ENCODE measurements at places on chromosomes 1 and 21.
A peak's percentile ranks its signal among the peaks of the same experiment; 100 is the strongest.

- DNase-seq = peak; percentile 96
Observed at GRCh38 chr1:178412400-178412770, 84.4 kb downstream of the CLEC20A start.

DNA sequence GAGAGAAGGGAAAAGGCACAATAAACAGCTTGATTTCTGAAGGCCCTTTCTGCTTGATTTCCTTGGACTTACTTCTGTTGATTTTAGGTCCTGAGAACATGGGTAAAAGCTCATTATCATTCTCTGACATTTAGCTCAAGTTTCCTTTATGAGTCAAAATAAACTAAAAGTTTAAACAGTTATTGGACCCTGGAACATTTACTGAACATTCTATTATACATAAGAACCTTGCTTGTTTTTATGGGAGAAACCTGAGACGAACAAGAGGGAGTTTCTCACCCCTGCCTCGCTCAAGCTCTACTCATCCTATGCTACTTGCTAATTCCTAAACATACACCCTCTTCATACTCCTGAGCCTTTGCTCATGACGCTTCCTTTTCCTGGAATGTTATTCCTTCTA, 538.3 kb upstream of the PKN2 start:
- no peak for DNase-seq

DNA sequence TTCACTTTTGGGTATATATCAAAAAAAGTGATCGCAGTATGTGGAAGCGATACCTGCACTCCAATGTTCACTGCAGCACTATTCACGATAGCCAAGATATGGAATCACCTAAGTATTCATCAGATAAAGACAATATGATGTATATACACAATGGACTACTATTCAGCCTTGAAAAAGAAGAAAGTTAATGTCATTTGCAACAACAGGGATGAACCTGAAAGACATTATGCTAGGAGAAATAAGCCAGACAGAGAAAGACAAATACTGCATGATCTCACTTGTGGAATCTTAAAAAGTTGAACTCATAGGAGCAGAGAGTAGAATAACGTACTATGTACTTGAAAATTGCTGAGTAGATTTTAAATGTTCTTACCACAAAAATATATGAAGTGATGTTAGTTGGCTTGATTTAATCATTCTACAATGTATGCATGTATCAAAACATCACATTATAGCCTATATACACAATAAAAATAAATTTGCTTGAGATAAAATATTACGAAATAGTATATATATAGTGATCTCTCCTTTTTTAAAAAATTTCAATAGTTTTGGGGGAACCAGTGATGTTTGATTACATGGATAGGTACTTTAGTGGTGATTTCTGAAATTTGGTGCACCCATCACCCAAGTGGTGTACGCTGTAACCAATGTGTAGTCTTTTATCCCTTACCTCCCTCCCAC, 56.0 kb downstream of the DTL start:
- no peak for DNase-seq

DNA sequence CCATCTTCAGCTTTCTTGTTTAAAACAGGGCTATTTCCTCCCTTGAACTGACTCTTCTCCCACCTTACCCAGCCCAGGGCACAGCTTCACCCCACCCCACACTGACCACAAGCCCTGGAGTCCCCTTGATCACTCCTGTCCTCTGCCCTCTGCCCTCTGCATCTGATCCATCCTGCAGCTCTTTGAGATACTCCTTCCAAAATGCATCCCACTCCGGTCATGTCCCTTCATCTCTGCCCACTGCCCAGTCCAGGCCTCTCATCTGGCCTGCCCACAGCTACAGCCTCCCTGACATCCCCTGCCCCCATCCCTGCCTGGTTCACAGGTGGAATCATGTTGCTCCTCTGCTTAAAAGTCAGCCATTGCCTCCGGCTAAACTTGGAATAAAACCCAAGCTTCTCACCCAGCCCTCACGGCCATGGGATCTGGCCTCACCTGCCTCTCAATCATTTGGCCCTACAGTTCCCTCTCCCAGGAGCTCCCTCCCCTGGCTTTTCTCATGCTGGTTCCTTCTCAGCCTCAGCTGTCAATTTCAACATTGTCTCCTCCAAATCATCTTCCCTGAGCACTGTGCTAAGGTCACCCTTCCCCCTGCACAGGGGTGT, 202.0 kb downstream of the MATN1 start:
- no peak for DNase-seq

- no peak for DNase-seq
Observed at GRCh38 chr1:210328032-210328745, 513 bp upstream of the HHAT start.

DNA sequence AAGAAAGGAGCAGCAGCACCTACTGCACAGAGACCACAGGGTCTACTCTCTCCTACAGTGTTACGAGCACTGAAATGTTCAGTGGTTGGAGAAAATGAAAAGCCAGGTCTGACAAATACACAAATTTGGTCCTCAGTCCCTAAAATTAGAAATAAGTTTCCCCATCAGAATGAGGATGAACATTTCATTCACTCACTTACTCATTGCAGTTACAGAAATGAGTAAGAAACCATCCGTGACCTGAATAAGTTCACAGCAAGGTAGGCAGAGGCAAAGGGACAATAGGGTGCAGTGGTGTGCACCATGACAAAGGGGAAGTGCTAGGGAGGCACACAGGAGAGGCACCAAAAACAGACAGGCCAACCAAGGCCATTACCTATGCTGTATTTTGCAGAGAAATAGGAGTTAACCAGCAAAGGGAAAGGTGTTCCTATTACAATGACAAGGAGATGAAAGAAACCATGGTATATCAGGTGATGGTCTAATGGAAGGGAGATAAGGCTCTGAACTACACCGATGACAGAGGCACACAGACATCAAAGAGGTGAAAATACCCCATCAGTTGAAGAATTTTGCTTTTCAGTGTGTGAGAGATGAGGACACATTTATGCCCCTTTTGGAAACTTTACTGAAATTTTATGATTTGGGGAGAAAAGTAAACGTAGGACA, 29.4 kb downstream of the VAV3 start:
- no peak for DNase-seq

DNA sequence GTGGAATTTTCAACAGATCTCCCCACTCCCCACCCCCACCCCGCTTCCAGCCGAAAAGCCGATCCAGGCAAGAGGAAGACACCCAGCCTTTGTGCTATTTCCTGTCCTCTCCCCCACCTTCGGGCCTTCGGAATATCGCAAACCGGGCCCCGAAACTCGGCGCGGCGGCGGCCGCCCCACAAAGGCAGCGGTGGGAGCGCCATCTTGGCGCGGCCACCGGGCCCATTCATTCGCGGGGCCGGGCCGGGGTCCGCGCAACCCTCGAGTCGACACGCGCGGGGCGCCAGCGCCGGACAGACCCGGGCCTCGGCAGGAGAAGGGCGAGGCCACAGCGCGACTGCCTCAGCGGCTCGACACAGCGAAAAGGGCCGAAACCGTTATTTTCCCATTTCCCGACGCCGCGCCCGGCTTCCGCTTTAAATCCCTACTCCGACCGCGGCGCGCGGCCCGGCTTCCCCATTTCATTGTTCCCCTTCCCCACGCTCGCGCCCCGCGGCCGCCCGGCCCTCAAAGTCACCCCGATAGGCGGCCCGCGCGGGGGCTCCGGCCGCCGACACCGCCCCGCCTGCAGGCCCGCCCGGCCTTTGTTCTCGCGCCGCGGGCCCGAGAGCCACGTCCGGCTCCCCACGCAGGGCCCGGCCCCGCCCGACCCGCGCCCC, 911 bp downstream of the GNB1 start:
- DNase-seq = peak; percentile 50

DNA sequence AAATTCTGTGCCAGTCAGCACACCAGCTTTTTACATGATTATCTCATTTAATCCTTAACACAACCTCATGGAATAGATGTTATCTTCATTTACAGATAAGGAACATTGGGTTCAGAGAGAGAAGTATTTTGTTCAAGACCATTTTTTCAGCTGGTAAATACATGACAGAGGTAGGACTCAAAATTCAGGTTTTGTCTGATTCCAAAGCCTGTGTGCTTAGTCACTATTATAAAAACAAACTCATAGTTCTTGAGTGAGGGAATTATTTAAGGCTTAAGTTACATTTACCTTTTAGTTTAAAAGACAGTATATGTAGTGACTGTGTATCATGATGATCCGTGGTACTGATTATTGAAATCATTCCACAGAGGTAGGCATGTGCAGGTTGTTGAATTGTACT, 125.2 kb downstream of the MAGI3 start:
- DNase-seq = no peak

DNA sequence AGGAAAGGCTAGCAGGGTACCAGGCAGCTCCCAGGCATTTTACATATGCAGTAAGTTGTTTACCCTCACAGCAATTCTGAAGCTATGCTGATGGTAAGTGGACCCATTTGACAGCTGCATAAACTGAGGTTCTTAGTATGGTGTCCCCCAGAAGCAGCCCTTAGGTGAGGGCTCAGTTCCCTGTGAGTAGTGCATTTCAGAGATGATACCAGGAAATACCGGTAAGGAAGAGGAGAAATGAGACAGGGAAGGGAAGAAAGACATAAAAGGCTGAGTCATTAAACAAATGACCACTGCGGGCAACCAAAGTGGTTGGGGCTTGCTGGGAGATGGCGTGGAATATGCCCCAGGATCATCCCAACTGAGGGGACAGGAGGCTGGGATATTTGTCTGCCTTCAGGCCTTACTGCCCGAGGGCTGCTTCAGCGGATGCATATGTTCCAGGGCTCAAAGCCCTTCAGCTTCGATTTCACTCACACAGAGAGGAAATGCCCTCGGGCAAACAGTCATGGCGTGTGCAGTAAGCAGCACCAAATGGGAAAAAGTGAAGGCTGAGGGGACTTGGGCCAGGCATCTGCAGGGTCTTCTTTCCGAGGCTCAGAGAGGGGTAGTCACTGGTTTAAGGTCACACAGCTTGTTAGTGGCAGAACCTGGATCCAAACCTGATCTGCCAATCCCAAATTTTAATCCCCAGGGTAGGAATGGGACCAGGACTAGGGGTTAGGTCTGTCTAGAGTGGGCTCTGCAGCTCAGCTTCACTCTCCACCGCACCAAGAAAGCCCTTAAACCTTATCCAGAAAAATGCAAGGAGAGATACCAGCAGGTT, 133.7 kb upstream of the RUNX3 start:
- peak; percentile 7 for DNase-seq

DNA sequence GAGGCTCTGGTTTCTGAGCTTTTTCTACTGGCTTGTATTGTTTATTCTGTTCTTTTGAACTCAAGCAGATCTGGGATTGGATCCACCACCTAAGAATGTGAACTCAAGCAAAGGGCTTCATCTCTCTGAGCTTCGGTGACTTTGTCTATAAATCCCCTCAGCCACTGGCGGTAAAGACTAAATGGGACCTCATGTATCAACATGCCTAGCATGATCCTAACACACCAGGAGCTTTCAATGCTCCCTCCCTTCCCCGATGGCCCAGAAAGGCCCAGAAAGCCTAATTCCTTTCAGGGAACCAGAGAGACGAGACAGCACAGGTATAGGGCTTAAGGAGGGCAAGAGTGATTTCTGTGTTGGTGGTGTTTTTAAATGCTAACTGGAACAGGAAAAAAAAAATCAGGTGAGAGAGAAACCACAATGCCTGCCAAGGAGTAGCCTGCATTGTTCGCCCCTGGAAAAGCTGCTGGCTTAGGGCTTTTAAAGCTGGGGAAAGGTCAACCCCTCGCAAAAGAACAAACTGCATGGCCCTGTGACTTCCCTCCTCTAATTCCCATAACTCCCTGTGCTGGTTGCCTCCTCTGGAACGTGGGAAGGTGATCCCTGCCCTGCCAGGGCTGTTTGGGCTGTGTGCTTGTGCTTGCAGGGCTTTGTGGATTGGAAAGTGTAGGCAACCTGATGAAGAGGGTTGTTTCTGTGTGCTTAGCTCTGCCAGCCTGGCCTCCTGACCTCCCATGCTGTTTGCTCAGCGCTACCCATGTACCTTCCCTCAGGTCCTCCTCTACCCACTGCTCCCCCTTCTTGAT, 147.0 kb downstream of the PLPP3 start:
- DNase-seq = no peak

DNA sequence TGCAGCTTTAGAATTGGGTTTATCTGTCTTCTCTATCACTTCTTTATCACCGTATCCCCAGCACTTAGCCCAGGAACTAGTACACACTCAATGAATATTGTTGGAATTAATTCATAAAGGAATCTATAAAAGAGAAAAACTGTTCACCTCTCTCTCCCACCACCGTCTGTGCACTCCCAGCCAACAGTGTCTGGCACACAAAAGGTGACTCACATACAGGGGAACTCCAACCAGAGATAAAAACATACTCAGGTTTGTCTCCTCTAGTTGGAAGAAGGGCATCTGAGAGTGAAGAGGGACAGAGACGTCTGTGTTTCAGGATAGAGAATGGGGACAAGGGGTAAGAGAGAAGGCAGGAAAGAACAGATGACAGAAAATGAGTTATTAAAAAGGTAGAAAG, 10.0 kb downstream of the ITLN1 start:
- peak; percentile 68 for DNase-seq

- no peak for DNase-seq
Observed at GRCh38 chr1:70220015-70220414, 1.2 kb upstream of the SRSF11 start.

DNA sequence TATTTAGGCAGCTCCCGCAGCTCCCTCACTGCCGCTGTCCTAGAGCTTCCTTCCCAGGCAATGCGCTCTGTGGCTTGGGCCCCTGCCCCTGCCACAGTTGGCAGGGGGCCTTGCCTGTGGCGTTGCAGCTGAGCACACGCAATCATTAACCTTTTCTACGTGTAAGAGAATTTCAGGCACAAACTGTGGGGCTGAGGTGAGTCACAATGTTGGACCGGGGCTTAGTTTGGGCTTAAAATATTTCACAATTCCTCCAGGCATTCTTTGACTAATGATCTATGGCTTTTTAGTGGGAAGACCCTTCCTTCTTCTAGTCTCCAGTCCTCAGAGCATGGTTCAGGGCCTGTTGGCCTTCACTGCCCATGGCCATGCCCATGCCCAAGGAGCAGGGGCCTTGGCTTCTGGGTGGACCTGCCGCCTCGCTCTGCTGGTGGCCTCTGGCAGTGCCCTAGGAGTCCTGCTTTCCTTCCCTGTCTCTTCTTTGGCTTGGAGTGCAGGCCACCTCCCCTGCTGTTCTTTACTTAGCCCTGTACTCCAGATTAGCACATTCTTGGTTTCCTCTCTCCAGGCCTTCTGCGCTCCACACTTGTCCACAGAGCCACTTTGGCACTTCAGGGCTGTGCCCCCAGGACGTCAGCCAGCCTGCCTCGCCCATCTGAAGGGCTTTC, 39.2 kb downstream of the MAPKAPK2 start:
- DNase-seq = peak; percentile 83

GRCh38 chr1:118253053-118253915, 68.3 kb upstream of the SPAG17 start:
- no peak for DNase-seq
